SW 1271 (cell line): ENCODE measurements at places on chromosomes 12 and 14.

- DNase-seq: no peak
Observed at GRCh38 chr14:34199585-34199984, 248.7 kb upstream of the EGLN3 start.

DNA sequence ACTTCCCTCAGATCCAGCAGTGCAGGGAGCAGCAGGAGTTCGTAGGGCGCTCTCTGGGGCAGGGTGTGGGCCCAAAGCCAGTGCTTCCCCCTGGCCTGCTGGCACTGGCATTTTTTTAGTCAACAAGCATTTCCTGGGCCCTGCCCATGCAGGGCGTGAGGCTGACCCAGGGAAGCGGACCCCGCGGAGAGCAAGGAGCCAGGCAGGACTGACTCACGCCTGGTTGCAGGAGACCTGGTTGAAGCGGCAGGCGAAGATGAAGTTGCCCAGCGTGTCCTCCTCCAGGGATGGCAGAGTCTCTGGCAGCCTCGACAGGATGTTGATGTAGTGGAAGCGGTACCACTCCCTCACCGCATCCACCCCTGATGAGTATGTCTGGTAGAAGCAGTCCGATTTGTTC lies 13.5 kb downstream of the SCNN1A start:
- DNase-seq: peak; percentile 70

DNA sequence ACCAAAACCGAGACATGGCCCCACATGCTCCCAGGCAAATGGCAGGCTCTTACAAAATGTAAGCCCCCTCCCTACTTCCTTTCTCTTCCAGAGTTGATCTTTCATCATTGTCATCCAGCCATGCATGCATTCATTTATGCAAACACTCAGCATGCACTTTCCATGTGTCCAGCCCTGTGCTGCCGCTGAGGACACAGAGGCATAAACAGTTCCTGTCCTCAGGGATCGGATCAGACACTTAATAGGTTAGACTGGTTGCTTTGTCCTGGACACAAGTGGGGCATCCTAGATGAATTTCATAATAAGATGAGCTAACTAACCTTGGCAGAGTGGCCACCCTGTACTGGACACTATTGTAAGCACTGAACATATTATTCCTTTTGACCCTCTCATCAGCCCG lies 23.1 kb downstream of the PRIMA1 start:
- DNase-seq: no peak

- DNase-seq: peak; percentile 14
Observed at GRCh38 chr12:7289743-7290142, 14.1 kb upstream of the ACSM4 start.

DNA sequence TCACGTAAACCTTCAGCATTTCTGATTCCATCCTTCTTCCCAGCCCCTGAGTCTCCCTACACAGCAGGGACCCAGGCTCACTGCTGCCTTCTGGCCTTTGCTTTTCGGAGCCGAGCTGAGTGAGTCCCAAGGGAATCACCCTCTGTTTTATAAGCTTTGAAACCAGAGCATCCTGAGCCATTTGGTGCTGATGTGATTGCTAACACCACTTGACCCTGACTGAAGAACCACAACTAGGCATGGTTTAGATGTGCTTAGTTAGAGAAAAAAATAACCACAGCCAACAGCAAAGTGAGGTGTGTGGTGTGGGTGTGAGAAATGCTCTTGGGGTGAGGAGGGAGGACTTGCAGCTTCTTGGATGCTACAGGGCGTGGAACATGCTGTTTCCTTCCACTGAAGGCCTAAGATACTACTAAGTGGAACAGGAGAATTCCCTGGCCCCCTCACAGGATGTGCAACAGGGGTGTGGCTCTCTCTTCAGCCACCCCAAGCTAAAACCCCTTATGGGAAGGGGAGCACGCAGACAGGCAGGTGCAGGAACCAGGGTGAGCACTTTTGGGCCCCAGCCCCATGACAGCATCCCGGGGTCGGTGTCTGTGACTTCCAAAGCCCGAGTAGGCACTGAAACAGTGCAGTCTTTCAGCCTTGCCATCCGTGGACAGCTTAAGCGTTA lies at the start of gene TC2N:
Gene TC2N, minus strand, starts transcription at position 221 of the 673 bp plus-strand sequence. CDS start 53,767 bp downstream, outside the sequence.
- DNase-seq: no peak

DNA sequence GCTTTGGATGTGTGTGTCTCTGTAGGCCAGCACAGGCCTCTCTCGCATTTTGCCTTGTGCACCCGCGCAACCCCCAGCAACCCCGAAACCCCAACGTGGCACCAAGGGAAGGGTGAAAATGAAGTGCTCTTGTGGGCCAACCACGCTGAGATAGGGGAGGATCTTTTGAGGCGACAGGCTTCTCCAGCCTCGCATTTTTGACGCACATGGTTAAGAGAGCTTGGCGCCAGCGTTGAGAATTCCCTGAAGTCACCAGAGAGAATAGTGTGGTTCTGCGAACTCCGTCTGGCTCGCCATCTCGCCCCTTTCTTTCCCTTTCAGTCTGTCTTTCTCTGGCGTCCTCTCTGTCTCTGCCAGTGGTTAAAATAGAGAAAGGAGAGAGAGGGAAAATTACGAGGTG lies 1.9 kb upstream of the TBX3 start:
- DNase-seq: no peak

DNA sequence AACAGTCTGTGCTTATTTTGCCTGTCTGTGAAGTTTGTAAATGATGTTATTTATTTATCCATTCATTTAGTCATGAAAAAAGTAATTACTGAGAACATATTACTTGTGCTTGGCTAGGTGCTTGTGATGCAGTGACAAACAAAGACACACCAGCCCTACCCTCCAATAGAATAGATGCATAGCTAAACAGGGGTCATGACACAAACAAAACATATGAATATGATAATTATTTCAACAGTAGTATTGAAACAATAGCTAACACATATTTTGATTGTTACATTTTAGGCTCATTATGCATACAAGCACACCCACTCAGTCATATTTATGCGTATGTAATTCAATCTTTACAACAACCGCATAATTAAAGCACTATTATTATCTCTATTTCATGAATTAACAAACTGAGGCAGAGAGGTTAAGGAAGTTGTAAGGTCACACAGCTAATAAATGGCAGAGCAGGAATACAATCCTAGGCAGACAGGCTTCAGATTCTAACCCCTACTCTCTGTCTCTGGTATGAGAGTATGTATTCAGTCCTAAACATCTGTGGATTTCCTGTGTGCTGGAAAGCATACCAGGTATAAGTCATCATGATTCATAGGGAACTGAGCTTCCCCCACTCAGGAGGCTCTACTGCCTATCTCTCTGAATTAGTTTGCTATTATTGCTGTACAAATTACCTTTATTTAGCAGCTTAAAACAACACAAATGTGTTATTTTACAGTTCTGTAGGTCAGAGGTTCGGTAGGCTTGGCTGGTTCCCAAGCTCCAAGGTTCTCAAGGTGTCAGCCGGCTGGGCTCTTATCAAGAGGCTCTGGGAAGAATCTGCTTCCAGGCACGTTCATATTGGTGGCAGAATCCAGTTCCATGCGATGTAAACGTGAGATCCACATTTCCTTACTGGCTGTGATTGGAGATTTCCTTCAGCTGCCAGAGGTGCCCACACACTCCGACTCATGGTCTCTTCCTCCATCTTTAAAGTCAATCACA lies 509.4 kb downstream of the GALC start:
- DNase-seq: no peak

DNA sequence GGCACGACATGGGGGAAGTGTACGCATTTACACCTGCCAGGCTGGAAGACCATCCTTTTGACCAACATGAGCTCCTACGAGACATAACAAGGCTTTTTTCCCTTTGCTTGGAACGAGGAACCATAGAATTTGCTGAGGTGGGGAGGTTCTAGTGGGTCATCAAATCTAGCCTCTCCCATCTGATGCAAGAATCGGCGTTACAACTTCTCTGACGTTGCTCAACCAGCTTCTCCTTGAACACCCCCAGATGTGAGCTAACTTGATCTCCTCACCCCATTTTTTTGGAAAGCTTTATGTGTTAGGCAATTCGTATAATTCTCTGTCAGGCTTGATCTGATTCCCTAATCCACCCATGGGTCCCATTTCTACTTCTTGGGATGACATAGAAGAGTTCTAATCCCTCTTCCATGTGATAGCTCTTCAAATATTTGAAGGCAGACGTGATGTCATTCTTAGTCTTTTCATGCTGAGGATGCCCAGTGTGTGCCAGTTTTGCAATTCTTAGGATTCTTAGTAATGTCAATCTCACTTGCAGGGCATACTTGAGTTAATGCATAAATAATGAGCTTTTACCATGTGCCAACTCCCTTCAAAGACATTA lies 163.6 kb upstream of the PARP11 start:
- DNase-seq: no peak

GRCh38 chr14:59830338-59830734 lies 40.2 kb downstream of the RTN1 start:
- no peak for DNase-seq

DNA sequence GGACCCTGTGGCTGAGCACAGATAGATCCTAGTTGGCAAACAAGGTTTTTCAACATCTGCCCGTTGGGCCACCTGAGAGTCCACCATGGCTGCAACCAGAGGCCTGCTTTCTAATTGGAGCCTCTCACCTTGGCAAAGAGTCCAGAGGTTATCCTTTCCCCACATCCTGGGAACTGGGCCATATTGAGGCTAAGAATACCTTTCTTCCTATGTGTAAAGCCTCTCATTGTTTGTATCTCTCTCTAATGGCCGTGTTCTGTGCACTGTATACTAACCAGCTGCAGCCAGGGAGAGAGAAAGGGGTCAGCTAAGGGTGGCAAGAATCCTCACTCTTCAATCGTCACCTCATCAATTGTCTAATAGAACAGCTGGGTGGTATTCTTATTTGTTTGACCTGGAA lies 79.1 kb upstream of the ST8SIA1 start:
- no peak for DNase-seq

- no peak for DNase-seq
Observed at GRCh38 chr14:49961270-49962222, 68.7 kb downstream of the ARF6 start.

- no peak for DNase-seq
Observed at GRCh38 chr12:53497461-53497860, 1.8 kb downstream of the MAP3K12 start.

DNA sequence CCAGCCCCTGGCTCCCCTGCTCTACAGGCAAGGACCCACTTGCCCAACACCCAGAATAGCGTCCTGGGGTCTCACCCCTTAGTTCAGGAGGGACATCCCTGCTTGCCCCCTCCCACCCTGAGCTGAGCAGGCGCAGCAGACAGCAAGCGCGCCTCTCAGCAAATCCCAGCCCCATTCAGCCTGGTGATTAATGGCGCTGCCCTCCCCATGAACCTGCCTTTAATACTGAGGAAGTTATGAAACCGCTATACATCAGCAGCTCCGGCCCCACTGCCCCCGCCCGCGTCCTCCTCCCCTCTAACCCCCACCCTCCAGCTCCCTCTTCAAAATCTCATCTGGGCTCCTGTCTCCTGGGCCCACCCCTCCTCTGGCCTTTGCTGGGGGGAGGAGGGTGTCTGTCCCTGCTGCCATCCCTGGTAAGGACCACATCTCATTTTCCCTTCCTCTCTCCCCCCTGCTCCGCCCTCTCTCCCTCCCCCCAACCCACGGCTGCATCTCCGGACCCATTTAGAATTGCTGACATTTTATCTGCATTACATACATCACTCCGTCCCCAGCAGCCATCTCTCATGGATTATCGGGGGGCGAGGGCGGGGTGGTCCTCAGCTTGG lies 7.1 kb upstream of the SMUG1 start:
- no peak for DNase-seq

- DNase-seq: no peak
Observed at GRCh38 chr12:104025771-104026170, 24.2 kb downstream of the GLT8D2 start.

GRCh38 chr12:69726922-69727321 lies 11.7 kb upstream of the RAB3IP start:
- no peak for DNase-seq

DNA sequence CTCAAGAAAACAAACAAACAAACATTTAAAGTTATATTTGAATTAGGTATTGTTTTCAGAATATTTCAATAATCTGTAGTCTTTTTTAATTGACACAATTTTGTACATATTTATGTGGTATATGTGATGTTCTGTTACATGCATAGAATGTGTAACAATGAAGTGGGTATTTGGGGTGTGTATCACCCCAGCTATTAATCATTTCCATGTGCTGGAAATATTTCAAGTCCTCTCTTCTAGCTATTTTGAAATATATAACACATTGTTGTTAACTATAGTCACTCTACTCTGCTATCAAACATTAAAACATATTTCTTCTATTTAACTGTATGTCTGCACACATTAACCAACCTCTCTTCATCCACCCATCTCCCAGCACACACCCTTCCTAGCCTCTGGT lies 32.0 kb upstream of the SIX1 start:
- DNase-seq: no peak

DNA sequence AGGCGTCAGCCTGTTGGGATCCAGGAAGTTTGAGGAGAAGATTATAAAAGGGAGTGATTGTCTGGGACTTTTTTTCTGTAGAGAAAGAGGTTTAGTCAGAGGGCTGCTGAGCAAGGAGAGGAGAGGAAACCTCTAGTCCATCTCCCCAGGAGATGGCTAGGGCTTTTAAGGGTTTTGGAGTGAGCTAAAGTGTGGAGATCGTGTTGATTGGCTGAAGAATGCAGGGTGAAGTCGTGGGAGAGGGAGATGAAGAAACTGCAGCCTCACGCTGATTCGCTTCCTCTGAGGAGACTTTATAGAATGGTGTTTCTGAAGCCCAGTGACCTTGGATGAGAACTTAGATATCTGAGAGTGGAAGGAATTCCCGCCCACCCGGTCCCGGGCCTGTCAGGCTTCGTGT lies 193.7 kb upstream of the PWP1 start:
- no peak for DNase-seq

GRCh38 chr12:115405471-115405860 lies 721.5 kb upstream of the TBX3 start:
- no peak for DNase-seq

GRCh38 chr12:28563936-28564335 lies 373.7 kb downstream of the CCDC91 start:
- DNase-seq: no peak

DNA sequence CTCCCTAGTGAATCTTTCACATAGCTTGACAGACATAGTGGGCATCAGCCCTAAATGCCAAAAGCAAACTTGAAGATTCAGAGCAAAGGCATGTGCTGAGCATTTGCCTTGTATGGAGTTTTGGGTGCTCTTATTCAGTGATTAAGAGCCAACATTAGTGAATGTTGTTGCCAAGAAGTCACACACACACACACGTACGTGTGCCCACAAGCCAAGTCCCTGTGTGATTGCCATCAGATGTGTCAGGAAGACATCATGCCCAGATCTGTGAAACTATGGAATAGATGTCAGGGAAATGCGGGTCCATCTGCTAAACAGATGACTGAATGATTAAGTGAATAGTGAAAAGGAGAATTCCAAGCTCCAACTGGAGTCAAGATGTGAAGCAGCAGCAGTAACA lies 149.0 kb downstream of the AKAP6 start:
- DNase-seq: no peak

DNA sequence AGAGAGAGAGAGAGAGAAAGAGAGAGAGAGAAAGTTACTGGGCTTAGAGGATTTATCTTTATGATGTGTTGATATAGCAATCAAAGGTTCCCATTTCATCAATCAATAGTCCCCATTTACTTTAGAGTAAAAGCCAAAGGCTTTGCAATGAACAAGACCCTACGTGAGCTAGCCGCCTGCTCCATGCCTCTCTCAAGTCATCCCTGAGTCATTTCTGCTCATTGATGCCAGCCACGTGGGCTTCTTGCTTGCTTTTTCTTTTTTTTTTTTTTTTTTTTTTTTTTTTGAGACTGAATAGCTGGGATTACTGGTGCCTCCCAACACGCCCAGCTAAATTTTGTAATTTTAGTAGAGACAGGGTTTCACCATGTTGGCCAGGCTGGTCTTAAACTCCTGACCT lies 70.9 kb downstream of the GPR135 start:
- no peak for DNase-seq

- DNase-seq: no peak
Observed at GRCh38 chr12:65916991-65917695, 92.9 kb downstream of the HMGA2 start.
